ENCODE measurements at places on chromosomes 2 and 18. TPM values are rescaled to one million over a fixed set of nuclear protein-coding genes. Genes with fewer than 3 reads are reported as not detected.

GRCh38 chr2:24571828-24572442 lies 80.9 kb downstream of the NCOA1 start:
- no peak for DNase-seq

- no peak for DNase-seq
These were observed 164.8 kb downstream of the METTL4 start for GRCh38 chr18:2406544-2406943.

- no peak for DNase-seq
These were observed 273.2 kb downstream of the MTX2 start for GRCh38 chr2:176542476-176542875.

GRCh38 chr2:143604566-143604959 lies 475.3 kb downstream of the ARHGAP15 start:
- DNase-seq: no peak

- no peak for DNase-seq
These were observed 89.0 kb downstream of the INSIG2 start for GRCh38 chr2:118177318-118177717.

GRCh38 chr2:10278029-10278762 lies 24.5 kb upstream of the HPCAL1 start:
- DNase-seq: peak; percentile 87

DNA sequence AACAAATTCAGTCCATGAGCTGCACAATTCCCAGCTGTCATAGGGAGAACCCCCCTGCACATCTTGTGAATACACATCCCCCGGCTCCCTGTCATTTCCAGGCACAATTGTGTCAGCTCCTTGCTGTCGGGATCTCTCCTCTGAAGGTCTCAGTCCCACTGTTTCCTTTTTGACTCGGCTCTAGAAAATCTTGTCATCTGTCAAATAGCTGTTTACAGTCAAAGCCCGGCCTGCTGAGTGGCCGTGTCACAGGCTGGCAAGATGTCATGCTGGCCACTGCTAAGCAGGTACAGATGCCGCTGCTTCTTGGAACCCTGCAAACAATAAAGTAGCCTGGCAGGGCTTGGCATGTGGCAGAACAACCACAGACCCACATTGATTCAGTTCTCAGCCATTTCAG lies 61.7 kb downstream of the LYPD1 start:
- DNase-seq: no peak

DNA sequence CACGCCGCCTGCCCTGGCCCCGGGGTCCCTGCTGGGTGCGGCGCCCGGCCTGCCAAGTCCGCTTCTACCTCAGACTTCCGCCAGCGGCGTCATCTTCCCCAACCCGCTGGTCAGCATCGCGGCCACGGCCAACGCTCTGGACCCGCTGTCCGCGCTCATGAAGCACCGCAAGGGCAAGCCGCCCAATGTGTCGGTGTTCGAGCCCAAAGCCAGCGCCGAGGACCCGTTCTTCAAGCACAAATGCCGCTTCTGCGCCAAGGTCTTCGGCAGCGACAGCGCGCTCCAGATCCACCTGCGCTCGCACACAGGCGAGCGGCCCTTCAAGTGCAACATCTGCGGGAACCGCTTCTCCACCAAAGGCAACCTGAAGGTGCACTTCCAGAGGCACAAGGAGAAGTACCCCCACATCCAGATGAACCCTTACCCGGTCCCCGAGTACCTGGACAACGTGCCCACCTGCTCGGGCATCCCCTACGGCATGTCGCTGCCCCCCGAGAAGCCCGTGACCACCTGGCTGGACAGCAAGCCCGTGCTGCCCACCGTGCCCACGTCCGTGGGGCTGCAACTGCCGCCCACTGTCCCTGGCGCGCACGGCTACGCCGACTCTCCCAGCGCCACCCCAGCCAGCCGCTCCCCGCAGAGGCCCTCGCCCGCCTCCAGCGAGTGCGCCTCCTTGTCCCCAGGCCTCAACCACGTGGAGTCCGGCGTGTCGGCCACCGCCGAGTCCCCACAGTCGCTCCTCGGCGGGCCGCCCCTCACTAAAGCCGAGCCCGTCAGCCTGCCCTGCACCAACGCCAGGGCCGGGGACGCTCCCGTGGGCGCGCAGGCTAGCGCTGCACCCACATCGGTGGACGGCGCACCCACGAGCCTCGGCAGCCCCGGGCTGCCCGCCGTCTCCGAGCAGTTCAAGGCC lies 13.7 kb downstream of the SALL3 start:
- no peak for DNase-seq

ALPP gene
- polyA plus RNA-seq: not detected

GRCh38 chr18:12679183-12679786 lies 21.4 kb upstream of the SPIRE1 start:
- peak; percentile 79 for DNase-seq

GRCh38 chr18:75198036-75198435 lies 10.9 kb downstream of the PTGR3 start:
- DNase-seq: no peak

CHRND gene
- not detected for polyA plus RNA-seq

DNA sequence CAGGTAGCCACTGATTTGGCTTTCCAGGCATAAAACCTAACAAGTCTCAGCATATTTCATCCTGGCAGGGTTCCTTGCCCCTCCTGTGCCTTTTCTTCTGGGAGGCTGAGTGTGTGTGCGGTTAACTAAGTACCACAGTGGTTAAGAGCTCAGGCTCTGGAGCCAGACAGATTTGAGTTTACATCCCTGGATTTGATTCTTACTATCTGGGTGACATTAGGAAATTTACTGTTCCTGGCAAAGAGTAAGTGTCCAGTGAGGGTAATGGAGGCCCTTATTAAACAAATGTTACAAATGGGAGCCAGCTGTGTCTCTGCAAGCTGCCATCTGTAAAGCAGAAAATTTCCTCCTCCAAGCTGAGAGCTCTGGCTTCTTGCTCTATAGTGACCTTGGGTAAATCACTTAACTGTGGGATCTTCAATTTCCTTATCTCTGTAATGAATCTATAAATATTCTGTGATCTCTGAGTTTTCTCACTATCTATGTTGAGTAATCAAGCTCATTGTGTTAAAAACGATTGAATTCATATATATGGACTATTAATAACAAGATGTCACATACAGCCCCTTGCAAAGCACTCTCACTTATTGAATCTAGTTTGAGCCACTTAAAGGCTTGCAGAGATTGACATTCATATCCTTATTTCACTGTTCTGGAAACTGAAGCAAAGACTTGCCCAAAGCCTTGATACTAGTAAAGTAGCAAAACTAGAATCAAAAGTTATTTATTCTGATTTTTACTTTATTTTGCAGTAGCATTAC lies 6.5 kb upstream of the COBLL1 start:
- DNase-seq: no peak

- peak; percentile 93 for DNase-seq
These were observed at the start of gene MERTK for GRCh38 chr2:111897924-111898702. TSS of gene MERTK (plus strand) at chr2:111898607. CDS start at chr2:111898736, 129 bp downstream.

DNA sequence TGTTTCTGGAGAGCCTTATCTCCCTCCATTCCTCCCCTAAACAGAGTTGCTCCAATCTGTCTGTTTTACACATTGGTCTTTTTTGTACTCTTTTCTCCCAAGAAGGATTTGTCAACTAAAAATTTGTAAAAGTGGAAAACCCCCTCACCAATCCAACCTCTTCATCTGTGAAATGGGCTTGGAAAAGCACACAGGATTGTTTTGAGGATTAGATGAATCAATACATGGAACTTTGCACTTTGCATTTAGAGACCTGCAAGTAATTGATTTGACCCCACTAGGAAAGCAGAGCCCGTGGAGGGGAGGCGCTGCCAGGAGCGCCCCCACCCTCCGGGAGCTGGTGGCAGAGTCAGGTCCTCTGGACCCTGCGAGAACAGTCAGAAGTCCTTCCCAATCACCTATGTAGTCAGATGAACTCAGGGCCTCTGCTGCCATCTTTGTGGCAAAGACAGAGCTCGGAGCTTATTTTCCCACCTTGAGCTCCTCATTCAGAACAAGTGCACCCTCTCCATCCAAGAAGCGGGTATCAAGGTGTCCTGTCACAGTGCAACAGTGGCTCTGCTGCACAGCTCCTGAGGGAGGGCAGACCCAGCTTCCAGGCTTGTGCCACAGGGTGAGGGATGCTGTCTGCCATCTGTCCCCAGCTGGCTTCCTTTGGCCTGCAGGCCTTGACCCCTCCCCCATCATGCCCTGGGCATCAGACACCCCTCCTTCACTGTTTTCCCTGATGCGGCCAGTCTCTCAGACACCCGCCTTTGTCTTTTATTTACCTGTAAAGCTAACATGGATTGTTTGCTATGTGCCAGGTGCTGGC lies 1.7 kb upstream of the TMEM185B start:
- DNase-seq: peak; percentile 64

TMEM200C gene
- polyA plus RNA-seq: 0.27 TPM

DNA sequence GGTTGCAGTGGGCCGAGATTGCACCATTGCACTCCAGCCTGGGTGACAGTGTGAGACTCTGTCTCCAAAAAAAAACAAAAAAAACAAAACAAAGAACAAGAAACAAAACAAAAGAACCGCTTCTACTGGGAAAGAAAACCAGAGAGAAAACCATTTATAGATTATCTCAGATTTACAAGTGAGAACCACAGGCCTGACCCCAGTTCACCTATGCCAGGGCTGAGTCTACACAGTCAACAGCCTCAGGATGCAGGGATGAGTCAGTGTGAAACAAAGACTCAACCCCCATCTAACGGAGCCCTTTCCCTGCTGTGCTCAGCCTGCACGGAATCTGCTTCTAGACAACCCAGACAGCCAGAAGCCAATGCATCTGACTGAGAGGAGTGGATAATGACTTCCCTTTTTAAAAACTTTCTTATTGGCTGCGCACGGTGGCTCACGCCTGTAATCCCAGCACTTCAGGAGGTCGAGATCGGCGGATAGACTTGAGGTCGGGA lies 25.5 kb upstream of the YWHAQ start:
- no peak for DNase-seq

MTERF4 gene
- 30.6 TPM for polyA plus RNA-seq

- no peak for DNase-seq
These were observed 300.7 kb downstream of the SP3 start for GRCh38 chr2:173664513-173664910.

SGO2 gene
- 1.6 TPM for polyA plus RNA-seq

Data from spleen (tissue), 13 donors.